CD4-positive, alpha-beta T cell (primary cell): ENCODE measurements at places on chromosomes 5 and 9. TPM values are rescaled to one million over a fixed set of nuclear protein-coding genes. Genes with fewer than 3 reads are reported as not detected.

GRCh38 chr9:129224618-129225489 is 46.8 kb upstream of the IER5L start:
- DNase-seq, result no peak

GRCh38 chr9:113186137-113186755 is 34.8 kb downstream of the FKBP15 start:
- no peak for DNase-seq

DNA sequence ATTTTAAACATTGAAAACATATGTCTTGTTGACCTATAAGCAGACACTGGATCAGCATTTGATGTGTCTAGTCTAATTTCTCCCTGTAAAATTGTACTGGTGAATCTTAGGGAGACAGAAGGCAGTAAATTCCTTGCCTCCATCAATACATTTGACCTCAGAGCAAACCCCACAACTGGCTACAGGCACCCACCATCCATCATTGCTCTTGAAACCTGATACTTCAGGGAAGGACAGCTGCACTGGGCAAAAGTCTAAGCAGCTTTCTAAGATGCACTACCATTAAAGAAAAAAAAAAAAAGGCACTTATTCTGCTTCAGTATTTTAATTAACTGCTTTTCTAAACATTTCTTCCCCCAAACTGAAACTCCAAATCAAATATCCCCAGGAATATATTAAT is 1051.3 kb upstream of the DMAC1 start:
- DNase-seq, result no peak

DNA sequence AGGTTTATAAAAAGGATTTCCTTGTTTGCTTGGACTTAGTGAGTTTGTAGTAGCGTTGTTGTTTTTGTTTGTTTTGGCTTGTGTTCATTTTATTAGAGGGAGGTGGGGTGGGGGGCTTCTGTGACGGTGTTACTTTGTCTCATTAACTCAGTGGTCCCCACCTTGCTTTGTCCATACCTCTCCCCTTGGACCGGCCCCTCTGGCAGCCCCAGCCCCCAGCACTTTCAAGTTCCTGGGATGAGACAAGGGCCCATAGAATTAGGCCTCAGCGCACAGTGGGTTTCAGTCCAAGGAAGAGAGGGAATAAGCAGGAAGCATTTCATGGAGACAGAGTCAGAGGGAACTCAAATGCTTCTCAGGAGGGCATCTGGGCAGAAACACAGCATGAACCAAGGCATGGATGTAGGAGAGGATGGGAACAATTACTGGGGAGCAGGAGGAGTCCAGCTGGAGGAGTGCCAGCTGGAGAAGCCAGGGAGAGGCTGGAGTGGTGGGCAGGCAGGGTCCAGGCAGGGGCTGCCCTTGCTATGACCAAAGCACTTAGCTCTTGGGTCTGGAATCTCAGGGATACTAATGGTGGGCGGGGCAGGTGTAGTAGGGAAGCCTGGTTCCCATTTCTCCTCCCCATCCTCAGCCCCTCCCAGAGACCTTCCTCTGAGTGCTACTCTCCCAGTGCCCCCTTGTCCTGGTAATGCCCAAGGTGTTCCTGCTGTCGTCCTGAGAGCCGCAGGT is 23.5 kb upstream of the ENHO start:
- no peak for DNase-seq

DNA sequence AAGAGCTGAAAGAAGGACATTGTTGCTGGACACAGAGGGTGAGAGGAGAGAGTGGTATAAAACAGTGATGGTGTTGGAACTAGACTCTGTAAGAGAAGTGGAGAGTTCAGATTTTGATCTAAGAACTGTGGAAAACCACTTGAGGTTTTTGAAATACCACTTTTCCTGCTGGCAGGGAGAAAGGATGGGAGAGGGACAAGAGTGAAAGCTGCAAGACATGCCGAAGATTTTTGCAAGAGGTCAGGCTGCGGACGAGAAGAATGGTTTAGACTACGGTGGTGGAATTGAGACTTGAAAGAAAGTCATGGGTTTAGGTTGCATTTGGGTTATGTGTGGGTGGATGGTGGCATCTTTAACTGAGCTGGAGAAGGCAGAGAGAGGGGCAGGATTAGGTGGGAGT is 202.2 kb upstream of the RPS23 start:
- DNase-seq, result no peak

DNA sequence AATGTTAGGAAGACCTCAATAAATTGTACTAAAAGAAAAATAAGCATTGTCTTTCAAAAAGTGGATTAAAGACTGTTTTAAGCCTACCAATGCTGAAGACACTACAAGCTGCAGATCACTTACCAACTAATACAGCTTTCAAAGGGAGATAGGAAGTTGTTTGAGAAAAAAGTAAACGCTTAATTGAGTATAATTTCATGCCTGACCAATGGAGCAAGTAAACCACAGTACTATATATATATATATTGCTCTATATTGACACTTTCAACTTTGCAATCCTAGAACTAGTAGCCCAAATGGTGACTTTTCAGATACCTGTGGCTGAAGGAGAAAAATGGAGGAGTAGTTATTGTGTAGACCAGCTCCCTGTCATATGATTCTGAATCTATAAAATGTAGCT is 85.7 kb downstream of the FREM1 start:
- no peak for DNase-seq

The C5orf22 gene
- total RNA-seq, result 12.3 TPM

GRCh38 chr5:109880907-109881685 is 191.4 kb downstream of the MAN2A1 start:
- DNase-seq, result no peak

GRCh38 chr9:117122953-117123352 is 291.9 kb downstream of the ASTN2 start:
- no peak for DNase-seq

The PCDHB6 gene
- total RNA-seq, result not detected
